IgD-negative memory B cell (primary cell): ENCODE measurements at places on chromosomes 5 and 9. TPM values are rescaled to one million over a fixed set of nuclear protein-coding genes. Genes with fewer than 3 reads are reported as not detected.

Gene CCDC192
- polyA plus RNA-seq, result not detected

Gene AGXT2
- not detected for polyA plus RNA-seq

Gene TEK
- not detected for polyA plus RNA-seq

Gene TCF7
- 41.7 TPM for polyA plus RNA-seq
